ENCODE measurements at places on chromosomes 12 and 14.

- no peak for DNase-seq
These were observed 644.9 kb upstream of the FLRT2 start for GRCh38 chr14:84885061-84885460.

DNA sequence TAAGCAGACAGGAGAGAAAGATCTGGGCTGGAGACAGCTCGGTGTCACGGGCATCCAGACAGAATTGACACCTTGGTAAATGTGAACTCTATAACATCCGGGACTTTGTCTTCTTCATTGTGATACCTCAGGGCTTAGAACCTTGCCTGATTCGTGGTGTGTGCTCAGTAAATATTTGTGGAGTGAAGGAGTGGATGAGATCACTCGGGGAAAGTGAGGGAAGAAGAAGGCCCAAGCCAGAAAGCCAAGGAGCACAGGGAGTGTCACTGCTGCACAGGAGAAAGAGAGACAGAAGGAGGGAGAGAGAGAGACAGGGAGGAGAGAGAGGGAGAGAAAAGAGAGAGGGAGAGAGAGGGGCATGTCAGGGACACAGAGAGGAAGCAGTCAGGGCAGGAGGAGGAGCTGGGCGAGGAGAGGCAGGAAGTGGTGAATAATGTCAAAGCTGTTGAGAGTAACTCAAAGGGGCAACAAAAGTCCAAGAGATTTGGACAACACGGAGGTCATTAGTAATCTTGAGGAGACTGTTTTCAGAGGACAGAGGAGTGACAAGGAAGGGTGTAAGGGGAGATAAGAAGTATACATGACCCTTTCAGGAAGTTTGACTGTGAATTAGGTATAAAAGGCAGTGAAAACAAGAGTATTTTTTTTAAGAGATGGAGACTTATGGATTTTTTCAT is 141.6 kb upstream of the MAX start:
- peak; percentile 21 for DNase-seq

DNA sequence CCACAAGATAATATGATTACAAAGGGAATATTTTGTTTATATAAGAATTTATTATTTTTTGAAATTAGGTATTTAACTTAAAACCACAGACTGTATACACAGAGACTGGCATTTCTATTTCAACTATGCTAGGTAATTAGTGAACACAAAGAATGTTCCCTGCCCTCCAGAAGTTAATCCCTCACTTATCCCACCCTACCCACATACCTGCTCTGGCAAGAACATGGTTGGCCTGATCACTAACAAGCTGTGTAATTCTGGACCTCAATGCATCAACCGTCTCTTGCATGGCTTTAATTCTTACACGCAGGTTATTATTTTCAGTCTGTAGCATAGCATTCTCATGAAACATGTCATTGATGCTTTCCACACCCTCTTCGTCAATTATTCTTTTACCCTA is 85.9 kb downstream of the KIF21A start:
- no peak for DNase-seq

GRCh38 chr14:81509321-81509720 is 24.3 kb downstream of the SEL1L start:
- DNase-seq, result no peak

DNA sequence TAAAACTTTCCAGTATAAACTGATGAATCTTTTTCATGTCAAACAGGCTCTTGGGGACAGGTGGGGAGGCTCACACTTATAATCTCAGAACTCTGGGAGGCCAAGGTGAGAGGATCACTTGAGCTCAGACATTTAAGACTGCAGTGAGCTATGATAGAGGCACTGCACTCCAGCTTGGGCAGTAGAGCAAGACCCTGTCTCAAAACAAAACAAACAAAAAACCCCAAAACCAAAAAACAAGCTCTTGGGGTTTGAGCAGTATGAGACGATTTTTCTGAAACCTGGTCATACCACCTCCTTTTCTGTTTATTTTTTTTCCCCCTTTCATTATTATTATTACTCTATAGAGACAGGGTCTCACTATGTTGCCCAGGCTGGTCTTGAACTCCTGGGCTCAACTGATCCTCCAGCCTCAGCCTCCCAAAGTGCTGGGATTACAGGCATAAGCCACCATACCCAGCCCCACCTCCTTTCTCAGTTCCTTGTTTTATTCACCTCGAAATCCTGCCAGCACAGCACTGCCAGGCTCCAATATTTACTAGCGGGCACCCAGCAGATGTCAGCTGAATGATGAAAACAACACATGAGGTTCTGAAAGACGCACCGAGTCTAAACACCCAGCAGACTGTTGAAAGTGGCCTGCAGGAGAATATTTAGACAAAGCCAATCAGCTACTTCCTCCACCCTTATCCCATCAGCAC is 19.5 kb upstream of the CDK17 start:
- no peak for DNase-seq

GRCh38 chr12:55874443-55874842 is 31.7 kb upstream of the MMP19 start:
- DNase-seq, result no peak

- DNase-seq, result no peak
These were observed 72.0 kb upstream of the RESF1 start for GRCh38 chr12:31887109-31887811.

- DNase-seq, result no peak
These were observed 61.1 kb upstream of the GALNT9 start for GRCh38 chr12:132390287-132391076.

- no peak for DNase-seq
These were observed 280.6 kb upstream of the RTL1 start for GRCh38 chr14:101184104-101184455.

DNA sequence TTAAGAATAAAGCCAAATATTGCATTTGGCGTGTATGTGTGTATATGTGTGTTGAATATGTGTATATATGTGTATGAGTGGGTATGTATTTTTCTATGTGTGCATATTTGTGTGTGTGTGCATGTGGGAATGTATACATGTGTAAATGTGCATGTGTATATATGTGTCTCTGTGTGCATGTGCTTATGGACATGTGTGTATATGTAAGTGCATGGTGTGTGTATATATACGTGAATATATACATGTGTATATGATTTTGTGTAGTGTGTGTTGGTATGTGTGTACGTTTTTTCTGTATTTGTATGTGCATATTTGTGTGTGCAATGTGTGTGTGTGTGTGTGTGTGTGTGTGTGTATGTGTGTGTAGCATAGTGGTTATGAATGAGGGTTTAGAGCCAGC is 1021.0 kb downstream of the AACS start:
- DNase-seq, result no peak

DNA sequence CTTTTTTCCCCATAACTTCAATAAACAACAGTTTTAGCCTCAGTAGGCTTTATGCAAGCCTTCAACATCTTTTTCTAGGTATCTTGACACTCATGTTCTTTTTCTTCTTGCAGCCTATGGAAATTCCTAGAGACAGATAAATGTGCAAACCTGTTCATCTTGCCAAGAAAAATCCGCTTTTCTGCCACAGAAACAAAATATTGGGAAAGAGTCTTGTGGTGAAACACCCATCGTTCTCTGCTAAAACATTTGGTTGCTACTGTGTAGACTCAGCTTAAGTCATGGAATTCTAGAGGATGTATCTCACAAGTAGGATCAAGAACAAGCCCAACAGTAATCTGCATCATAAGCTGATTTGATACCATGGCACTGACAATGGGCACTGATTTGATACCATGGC is 295.9 kb downstream of the ZFP36L1 start:
- no peak for DNase-seq

DNA sequence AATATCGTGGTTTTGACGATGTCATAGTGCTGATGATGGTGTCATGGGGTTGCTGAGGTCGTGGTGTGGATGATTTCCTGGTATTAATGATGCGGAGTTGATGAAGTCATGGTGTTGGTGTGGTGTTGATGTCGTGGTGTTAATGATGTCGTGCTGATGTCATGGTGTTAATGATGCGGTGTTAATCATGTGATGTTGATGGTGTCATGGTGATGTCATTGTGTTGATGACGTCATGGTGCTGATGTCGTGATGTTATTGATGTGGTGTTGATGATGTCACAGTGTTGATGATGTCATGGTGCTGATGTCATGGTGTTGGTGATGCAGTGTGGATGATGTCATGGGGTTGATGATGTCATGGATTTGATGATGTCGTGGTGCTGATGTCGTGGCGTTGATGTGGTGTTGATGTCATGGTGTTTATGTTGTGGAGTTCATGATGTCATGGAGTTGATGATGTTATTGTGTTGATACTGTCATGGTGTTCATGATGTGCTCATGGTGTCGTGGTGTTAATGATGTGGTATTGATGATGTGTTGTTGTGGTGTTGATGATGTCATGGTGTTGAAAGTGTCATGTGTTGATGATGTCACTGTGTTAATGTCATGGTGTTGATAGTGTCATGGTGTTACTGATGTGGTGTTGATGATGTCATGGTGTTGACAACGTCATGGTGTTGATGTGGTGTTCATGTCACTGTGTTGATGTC is 48.5 kb upstream of the RIMBP2 start:
- DNase-seq, result no peak

GRCh38 chr14:24921903-24922302 is 128.0 kb downstream of the STXBP6 start:
- DNase-seq, result no peak

- peak; percentile 9 for DNase-seq
These were observed 193.7 kb upstream of the LRIG3 start for GRCh38 chr12:59113831-59114615.

DNA sequence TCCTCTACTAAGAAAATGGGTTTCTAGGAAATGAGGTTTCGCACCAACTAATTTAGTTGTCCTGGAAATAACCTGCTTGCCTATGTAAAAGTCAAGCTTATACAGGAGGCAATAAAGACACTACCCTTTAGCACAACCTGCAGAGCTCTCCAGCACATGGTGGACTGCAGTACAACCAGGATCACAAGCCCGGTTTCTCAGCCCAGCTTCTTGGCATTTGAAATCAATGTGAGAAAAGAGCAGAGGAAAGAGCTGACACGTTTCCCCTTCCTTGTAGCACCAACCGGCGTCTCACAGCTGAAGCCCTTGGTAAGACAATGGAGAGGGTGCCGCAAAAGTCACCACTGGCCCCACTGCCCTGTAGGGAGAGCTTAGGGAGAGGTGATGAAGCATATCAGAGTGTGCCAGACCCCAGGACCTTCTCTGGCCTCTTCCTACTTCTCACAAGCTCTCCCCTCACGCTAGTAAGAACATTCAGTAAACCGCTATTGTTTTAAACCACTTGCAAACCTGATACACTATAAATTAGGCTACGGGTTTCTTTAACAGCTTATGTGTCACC is 8.6 kb downstream of the SPTLC2 start:
- no peak for DNase-seq

DNA sequence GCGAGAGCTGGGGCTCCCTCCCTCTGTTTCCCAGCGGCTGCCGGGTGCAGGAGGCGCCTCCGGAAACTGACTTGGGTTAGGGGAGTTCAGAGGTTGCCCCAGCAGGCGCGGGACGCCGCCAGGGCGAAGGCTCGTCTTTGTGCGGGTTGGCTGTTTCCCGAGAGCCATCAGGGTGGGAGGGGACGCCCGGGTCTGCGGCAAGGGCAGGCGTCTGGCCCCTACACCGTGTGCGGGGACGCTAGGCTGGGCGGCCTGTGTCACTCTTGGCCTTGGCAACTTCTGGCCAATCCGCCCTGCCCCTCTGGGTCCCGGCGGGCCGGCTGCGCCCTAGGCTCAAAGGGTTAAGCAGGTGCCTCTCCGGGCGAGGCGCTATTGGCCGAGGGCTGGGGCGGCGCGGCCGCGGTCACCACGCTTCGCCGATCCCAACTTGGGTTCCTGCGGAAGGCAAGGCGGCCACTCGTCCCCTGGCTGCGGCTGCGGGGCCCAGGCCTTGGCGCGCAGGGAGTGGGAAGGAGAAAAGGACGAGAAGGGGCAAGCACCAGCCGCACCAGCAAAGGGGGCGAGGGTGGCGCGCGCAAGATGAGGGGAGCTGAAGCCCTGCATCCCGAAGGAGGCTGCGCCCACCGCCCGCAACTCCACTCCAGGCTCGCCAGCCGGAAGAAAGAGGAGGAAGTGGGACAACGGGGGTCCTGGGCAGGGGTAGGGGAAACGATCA is 5.6 kb upstream of the NPAS3 start:
- DNase-seq, result no peak

- DNase-seq, result no peak
These were observed 12.0 kb downstream of the TMTC1 start for GRCh38 chr12:29771786-29772185.

DNA sequence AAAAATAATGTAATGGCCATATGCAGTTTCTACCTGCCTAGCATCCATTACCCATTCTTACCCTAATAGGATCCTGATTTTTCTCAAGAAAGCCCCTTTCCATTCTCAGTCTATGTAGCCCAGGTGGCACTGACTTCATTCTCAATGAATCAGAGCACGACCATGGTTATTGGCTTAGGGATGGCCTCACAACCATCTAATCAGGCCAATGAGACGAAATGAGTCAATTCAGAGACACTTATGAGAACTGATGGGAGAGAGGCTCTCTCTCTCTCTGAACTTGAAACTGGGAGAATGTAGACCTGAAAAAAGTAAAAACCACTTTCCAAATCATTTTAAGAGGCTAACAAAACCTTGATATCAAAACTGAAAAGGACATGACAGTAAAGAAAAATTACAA is 45.3 kb upstream of the OXA1L start:
- no peak for DNase-seq

DNA sequence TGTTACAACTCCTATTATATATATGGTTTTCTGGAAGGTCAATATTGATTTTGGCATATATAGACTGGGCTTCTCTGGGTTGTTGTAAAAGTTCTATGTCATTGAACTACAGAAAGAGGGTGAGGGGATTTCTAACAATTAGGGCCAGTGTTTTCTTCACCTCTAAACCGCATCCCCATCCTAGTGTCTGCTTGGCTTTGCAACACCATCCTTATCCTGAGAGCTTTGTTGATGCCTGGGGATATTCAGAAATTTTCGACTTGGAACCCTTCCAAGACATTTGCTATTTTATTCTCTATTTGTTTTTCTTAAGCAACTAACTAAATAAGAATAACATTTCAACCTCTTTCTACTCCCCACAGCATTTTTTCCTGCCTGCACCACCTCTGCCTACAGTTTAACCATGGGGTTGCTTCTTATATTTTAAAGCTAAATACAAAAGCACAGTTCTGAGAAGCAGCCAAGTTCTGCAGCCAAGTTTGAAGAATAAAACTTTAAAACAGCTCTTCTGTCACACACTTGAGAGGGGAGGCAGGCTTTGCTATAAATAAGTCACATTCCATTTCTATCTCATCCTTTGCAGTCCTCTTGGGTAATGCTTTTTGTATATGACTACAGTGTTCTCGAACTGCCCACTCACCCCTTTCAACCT is 53.4 kb downstream of the RGS6 start:
- no peak for DNase-seq

DNA sequence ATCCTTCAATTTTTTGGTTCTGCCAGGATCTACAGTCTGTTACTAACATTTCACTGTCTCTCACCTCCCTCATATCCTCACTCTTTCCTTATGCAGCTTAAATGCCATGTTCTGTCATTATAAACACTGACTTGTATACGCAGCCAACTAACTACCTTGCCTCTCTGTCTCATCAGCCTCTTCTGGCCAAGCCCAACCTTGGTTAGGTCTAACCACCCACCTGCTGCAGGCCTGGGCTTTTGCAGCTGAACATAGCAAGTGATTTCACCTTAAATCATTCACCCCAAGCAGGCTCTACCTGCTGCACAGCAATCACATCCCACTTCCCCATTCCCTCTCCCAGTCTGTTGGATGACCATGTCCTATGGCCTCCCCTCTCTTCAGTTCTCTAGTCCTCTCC is 91.5 kb downstream of the GTF2A1 start:
- no peak for DNase-seq
